ENCODE measurements at places on chromosomes 11 and 22. TPM values are rescaled to one million over a fixed set of nuclear protein-coding genes. Genes with fewer than 3 reads are reported as not detected.

The MRPL17 gene
- total RNA-seq: 79.3 TPM

The KCTD14 gene
- 1.6 TPM for total RNA-seq

The TMPRSS4 gene
- 0.07 TPM for total RNA-seq

The SCN2B gene
- not detected for total RNA-seq

The KCNK4 gene
- total RNA-seq: not detected

The C11orf91 gene
- total RNA-seq: 1.5 TPM
